Bone marrow (tissue), 2 donors: ENCODE measurements at places on chromosomes 6 and 20.

GRCh38 chr6:27321901-27322300, 9.8 kb upstream of the POM121L2 start:
- DNase-seq, result no peak

DNA sequence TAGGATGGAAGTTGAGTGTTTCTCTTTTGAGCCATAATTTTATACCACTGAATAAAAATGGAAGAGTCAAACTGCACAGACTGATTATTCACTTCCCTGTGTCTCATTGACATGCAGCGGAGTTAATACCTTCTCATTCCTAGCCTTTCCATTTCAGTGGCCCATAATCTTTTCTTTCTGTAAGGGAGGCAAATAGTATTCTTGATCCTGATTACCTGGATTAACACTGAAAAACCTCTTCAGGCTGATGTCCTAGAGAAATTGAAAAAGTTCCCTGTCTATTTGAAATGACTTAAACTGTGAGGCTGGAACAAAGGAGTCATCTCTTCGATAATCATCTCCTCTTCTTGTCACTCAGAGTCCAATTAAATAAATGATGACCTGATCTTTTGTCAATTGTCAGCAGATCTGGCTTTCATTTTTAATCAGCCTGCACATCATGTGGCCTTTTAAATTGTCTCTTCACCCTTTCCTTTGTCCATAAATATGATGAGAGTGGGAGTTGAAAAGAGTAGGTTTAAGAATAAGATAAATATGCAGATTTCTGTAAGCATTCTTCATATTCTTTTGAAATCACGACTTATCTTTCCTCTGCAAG, 713.0 kb downstream of the EPM2A start:
- DNase-seq, result no peak

DNA sequence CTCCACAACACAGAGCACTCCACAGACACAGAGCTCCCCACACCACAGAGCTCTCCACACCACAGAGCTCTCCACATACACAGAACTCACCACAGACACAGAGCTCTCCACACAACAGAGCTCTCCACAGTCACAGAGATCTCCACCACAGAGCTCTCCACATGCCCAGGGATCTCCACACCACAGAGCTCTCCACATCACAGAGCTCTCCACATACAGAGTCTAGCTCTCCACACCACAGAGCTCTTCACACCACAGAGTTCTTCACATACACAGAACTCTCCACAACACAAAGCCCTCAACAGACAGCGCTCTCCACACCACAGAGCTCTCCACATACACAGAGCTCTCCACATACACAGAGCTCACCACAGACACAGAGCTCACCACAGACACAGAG, 55.3 kb downstream of the ERMARD start:
- no peak for DNase-seq

GRCh38 chr6:4790158-4790899, 14.1 kb downstream of the CDYL start:
- no peak for DNase-seq

- DNase-seq, result no peak
These were observed 13.1 kb downstream of the UQCC1 start for GRCh38 chr20:35398660-35399144.

DNA sequence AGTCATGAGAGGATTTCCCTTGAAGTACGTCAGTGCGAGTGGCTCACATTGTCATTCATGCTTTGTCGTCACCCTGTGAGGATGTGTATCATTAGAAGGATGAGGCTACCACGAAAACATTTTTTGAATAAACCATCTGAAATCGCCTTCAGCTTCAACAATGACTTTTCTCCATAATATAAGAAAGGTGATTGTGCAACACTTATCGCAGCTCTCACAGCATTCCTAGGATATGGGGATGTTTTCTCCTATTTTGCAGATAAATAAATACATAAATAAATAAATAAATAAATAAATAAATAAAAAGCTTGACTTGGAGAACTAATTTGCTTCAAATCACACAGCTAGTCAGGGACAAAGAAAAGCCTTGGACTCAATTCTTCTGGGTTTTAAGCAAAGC, 326.5 kb downstream of the FOXA2 start:
- no peak for DNase-seq

DNA sequence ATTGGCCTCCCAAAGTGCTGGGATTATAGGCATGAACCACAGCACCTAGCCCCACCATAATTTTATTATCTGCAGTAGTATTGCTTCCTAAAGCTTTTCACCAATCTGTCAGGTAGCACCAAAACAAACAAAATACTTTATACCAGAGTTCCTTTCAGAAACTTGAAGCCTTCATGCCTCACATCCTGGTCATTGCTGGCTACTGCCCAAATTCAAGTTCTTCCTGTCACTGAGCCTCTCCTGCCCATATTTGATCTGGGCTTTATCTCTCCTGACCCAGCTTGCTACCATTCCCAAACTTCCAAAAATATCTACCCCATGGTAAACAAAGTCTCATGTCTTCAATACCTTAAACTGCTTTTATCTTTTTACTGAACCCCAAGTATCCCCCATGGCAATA, 34.9 kb upstream of the DST start:
- DNase-seq, result no peak

DNA sequence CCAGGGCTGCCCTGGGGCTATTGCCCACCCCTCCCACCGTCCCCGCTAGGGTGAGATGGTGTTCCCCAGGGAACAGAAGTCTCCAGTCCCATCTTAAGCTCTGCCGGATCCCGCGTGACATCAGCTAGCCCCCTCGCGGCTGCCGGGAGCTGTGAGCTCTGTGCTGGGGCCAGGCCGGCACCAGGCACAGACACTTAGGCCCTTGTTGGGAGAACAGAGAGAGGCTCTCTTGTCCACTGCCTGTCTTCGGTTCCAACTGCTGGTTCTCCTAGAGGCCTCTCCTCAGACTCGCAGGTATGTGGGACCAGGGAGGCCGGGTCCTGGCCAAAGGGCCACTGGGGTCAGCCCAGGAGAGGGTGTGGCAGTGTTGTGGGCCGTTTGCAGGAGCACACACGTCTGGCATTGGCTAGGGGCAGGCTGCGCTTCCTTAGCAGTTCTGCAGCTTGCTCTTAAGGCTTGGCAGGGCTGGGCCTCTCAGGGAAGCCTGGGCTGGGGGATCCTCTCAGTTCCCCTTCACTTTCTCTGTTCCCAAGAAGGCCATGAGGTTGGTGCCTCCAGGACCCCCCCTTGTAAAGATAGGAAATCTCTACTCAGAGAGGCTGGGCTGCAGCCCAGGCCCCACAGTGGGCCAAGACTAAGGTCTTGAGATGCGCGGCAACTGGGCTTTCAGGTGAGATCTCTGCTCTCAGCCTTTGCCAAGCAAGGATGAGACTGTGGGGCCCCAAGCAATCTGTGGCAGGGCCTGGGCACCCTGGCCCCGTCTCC, 6.3 kb downstream of the SGK2 start:
- no peak for DNase-seq
